H7 (cell line): ENCODE measurements at places on chromosomes 4 and X.

DNA sequence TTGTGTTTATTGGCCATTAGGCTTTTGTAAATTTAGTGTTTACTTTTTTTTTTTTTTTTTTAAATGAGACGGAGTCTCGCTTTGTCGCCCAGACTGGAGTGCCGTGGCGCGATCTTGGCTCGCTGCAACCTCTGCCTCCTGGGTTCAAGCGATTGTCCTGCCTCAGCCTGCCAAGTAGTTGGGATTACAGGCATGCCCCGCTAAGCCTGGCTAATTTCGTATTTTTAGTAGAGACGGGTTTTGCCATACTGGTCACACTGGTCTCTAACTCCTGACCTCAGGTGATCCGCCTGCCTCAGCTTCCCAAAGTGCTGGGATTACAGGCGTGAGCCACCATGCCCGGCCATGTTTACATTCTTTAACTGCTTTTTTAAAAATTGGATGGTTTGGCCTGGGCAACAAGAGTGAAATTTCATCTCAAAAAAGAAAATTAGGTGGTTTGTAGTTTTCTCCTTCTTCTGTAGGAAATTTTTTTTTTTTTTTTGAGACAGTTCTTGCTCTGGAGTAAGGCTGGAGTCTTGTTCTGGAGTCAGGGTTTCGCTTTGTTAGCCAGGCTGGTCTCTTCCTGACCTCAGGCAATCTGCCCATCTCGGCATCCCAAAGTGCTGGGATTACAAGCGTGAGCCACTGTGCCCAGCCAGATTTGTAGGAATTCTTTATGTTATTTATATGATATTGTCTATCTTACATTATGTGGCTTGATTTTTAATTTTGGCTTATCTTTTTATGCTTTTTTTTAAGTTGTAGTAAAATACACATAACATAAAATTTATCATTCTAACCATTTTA, 15.1 kb downstream of the UBE2K start:
- DNase-seq, result no peak

GRCh38 chrX:12488771-12489170, 302.4 kb upstream of the PRPS2 start:
- no peak for DNase-seq

- DNase-seq, result no peak
Observed at GRCh38 chr4:137866671-137867070, 334.4 kb upstream of the PCDH18 start.

- no peak for DNase-seq
Observed at GRCh38 chr4:76723924-76724323, 174.0 kb downstream of the SOWAHB start.

DNA sequence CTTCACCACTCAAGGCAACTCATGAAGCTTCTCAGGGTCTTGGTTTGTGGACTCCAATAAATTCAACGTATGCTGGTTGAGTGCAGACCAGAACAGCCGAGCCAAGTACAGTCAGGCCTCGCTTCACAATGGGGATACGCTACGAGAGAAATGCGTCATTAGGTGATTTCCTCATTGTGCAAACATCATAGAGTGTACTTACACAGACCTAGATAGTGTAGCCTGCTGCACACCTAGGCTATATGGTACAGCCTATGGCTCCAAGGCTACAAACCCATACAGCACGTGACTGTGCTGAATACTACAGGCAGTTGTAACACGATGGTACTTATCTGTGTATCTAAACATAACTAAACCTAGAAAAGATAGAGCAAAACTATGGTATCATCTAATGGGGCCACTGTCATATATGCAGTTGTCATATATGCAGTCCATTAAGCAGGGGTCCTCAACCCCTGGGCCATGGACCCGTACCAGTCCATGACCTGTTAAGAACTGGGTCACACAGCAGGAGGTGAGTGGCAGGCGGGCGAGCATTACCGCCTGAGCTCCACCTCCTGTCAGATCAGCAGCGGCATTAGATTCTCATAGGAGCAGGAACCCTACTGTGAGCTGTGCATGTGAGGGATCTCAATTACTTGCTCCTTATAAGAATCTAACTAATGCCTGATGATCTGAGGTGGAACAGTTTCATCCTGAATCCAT, 31.5 kb downstream of the RTL5 start:
- no peak for DNase-seq

GRCh38 chr4:80229128-80229527, 31.8 kb downstream of the PRDM8 start:
- DNase-seq, result no peak

- DNase-seq, result peak; percentile 73
Observed at GRCh38 chr4:3445111-3445820, 3.5 kb downstream of the HGFAC start.

GRCh38 chrX:31421441-31421840, 349.6 kb upstream of the FTHL17 start:
- no peak for DNase-seq

DNA sequence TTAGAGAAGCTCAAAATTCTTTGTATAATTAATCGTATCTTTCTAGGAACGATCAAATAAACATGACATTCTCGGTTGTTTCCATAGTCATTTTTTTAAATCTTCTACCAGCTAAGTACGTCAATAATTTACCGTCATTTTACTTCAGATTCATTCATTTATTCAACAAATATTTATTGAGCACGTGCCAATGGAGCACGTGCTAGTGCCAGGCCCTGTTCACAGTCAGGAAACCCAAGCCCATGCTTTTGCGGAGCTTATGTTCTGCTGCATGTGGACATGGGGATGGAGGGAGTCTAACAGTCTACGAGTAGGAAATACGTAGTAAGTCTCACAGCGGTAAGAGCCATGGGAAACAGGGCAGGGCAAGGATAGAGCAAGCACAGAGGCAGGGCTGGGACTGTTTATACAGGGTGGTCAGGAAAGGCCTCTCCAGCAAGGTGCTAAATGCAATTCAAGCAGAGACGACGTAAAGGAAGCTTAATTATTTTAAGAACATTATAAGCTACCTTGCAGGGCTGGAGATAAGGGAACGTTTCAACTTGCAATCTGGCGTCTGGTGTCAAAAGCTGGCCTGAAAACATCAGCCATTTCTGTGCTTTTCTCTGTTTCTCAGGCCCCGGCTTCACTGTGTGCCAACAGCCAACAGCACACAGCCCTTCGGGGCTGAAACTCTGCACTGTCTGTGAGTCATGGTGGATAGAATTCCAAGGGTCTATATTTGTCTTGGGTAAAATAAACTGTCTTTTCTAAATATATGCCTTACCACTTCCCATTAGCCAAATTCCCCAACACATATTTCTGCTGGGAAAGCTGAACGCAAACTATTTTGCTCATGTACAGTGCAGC, 517.1 kb upstream of the ZFP42 start:
- DNase-seq, result no peak

DNA sequence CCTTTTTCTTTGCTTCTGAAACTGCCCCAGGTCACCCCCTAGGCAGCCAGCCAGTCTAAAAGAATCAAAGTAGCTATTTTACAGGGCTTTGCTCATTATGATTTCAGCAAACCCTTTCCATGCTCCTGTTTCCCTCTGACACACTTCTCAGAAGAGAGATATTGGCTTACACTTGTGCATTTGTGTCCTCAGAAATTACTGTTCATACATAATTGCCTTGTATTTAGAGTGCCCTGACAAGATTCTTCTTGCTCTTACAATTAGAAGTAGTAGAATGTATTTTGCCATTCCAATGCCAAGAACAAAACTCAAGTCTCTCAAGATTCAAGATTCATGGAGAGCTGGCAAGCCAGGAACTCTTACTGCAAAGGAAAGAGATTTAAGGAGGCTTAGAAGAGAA, 531.0 kb upstream of the ZFP42 start:
- no peak for DNase-seq

- DNase-seq, result no peak
Observed at GRCh38 chr4:7584606-7585159, 150.0 kb upstream of the PSAPL1 start.

DNA sequence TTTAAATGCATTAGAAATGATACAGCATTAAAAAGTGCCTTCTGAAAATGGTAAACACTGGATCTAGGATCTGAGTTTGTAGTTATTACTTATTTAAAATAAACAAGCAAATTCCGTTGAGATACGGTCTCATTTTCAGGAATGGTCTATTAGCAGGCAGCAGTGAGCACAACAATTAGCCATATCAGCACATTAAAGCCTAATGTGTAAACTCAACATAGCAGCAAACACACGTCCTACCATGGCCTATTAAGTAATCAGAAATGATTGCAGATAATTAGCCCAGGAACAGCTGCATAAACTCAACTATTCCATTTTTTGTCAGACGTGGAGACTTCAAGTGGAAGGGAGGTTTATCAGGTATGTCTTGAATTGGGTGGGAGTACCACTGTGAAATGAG, 61.8 kb downstream of the NEIL3 start:
- no peak for DNase-seq

DNA sequence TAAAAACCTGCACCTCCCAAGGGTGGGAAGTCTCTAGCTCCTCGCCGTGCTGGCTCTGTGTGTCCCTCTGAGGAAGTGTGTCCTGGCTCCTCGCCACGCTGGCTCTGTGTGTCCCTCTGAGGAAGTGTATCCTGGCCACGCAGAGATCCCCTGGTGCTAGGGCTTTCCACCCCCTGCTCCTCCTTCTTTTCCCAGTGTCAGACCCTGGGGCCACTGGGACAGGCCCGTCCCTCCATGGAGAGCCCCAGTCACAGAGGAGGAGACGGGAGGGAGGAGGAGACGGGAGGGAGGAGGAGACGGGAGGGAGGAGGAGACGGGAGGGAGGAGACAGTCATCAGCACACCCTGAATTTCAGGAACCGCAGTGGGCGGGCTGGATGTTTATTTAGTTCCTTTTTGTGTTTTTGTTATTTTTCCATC, 53.8 kb upstream of the HGFAC start:
- DNase-seq, result peak; percentile 81

- no peak for DNase-seq
Observed at GRCh38 chr4:147498031-147498660, 17.2 kb downstream of the EDNRA start.

DNA sequence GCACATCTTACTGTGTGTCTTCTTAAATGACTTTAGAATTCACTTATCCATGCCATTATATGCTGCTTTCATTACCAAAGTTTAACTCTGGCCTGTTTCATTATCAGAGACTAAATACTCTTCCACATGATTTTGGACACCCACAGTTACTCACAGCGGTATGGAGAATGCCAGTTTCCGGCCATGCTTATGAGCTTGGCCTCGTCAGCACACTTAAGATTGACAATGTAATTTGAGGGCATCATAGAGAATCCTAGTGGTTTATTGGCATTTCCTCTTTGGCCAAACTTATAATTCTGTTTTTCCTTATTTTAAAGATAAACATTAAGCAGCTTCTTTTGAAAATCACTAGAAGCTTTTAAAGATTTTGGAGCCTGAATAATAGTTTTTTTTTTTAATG, 104.5 kb downstream of the IRF2 start:
- DNase-seq, result no peak
